Fibroblast of skin of scalp (primary cell): ENCODE measurements at places on chromosomes 4 and X.

DNA sequence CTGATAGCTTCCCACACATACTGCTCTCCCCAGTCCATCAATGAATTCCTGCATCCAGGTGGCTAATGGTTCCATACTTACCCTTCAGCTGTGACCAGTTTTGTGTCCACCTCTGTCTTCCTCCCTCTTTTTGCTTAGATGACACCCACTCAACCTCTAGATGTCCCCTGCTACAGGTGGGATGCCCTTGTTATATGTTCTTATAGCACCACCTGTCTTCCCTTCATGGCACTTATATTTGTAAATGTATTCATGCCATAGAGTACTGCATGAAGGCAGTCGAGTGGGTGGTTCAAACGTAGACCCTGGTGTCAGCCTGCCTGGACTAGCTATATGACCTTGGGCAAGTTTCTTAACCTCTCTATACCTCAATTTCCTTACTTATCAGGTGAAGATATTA is 6.5 kb upstream of the USP46 start:
- no peak for DNase-seq

DNA sequence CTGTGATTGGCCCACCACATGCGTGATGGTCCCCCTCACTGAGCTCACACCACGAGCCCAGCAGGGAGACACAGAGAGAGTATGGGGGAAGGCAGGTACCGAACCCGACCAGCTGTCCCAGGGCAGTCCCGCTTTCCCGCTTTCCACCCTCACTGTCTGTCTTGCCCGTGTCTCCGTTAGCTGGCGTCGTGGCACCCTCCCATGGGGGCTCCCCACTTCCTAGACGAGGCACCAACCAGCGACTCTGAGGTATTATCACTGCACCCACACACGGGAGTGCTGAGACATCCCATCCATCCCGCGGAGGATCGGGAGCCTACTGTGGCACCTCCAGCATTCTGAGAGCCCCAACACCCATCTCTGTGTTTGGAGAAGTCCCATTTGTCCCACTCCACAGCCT is 43.0 kb upstream of the NHSL2 start:
- DNase-seq = no peak

- no peak for DNase-seq
Observed at GRCh38 chr4:186296481-186296880, 30.5 kb downstream of the F11 start.

DNA sequence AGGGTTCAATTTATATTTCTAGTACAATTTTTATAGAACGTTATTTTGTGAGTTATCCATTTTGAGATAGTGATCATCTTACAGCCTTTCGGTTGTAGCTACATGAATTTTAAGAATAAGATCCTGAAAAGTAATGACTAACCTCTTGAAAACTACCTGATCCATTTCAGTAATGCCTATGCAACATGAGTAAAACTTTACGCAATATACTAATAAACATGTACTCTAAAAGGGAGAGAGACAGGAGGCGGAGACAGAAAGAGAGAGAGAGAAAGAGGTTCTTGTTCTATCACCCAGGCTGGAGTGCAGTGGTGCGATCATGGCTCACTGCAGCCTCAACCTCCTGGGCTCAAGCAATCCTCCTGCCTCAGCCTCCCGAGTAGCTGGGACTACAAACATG is 816.1 kb downstream of the CCSER1 start:
- DNase-seq = no peak

GRCh38 chr4:185394568-185395237 is 1.0 kb downstream of the LRP2BP start:
- DNase-seq = no peak

- no peak for DNase-seq
Observed at GRCh38 chrX:19775830-19776485, 111.4 kb downstream of the SH3KBP1 start.

DNA sequence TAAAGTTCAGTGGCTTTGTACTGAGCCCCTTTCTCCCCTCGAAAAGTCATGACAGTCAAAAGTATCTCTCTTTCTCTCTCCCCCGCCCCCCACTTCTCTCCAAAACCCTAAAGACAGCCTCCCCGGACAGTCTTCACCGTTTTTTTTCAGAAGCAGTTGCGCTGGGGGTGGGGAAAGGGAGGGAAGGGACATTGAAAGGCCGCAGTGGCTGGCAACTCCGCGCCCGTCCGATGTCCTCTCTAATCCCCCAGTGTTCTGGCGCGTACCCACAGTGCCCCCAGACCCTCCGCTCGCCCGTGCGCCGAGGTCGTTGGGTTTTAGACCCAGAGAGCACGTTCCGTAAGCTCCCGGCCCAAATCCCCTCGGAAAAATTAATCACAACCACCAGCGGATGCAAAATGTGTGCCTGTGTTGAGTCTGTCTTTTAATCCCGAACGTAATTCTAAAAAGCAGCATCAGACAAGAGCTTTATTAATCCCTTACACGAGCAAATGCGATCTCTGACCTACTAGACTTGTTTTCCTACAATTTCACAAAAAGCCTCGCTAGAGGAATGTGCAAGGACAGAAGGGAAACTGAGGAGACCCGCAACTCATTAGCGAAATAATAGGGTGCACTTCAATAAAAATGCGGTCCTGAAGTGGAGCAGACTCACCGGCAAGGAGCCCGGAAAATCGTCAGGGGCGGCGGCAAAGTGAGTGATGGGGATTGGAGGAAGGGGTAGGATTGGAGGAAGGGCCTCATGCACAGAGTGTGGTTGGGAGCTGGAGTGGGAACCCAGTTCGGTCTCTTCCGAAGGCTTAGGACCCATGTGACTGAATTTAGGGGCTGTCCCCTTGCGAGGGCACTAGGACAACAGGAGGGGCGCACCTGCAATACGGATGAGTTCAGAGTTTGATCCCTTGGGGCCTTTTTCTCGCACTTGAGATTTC is 12.2 kb upstream of the PRDM8 start:
- peak; percentile 33 for DNase-seq

DNA sequence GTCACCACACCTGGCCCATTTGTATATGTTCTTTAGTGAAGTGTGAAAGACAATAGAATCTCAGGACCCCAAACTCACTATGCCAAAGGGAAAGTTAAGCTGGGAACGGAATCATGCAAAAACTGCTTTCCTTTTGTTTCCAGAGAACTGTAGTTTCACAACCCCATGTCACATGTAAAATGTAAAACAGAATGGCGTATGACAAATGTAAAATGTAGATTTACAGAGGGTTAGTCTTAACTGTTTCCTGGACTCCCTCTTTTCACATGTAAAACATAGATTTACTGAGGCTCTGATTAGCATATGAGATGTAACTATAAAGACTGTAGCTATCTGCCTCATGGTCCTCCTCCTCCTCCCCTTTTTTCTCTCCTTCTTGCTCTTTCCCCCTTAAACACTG is 66.3 kb downstream of the ABLIM2 start:
- no peak for DNase-seq

DNA sequence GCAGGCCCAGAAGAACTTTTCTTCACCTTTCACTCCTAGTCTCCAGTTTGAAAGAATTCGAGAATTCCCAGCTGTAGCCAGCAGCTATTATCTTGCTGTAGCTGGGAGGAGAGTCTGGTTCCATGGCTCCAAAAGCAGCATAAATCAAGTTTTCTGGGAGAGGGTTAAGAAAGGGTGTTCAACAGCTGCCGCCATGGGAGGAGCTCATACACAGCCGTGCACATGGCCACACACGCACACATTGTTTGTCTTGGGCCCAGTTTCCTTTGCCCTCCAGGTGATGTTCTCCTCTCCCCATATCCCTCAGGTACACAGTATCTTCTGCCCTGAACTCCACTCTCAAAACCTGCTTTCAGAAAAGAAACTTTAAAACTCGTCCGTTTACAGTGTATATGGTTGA is 4.1 kb upstream of the GPC3 start:
- DNase-seq = no peak

DNA sequence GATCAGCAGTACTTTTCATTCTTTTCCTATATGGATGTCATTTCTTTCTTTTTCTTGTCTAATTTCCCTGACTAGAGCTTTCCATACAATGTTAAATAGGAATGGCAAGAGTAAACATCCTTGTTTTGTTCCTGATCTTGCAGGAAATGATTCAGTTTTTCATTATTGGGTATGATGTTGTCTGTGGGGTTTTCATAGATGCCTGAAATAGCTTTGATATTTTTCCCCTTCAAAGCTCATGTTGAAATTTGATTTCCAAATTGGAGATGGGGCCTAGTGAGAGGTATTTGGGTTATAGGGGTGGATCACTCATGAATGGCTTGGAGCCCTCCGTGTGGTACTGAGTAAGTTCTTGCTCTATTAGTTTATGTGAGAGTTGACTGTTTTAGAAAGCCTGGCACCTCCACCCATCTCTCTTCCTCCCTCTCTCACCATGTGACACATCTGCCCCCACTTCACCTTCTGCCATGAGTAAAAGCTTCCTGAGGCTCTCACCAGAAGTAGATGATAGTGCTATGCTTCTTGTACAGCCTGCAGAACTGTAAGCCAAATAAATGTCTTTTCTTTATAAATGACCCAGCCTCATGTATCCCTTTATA is 22.3 kb upstream of the VSIG1 start:
- DNase-seq = no peak
